ENCODE measurements at places on chromosomes 6 and 20. TPM values are rescaled to one million over a fixed set of nuclear protein-coding genes. Genes with fewer than 3 reads are reported as not detected.

The CFAP206 gene
- not detected for total RNA-seq

The ENPP4 gene
- 11.7 TPM for total RNA-seq

The FAM184A gene
- 5.9 TPM for total RNA-seq

The TRIM10 gene
- not detected for total RNA-seq

DNA sequence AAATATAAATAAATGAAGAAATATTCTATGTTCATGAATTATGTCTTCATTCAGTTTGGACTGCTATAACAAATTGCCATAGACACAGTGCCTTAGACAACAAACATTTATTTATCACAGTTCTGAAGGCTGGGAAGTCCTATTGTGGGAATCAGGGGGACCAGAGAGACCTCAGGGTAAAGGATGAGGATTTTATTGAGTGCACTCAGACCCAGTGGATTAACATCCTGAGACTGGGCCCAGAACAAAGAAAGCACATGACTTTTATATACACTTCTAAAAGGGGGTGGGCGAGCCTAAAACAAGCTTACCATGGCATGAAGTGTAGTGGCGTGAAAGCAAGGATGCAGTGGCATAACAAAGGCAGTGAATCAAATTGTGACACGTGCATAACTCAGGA is 26.9 kb upstream of the CBLN4 start:
- no peak for DNase-seq

- DNase-seq, result no peak
Measured at GRCh38 chr20:46893877-46894578, 615 bp upstream of the EYA2 start.

DNA sequence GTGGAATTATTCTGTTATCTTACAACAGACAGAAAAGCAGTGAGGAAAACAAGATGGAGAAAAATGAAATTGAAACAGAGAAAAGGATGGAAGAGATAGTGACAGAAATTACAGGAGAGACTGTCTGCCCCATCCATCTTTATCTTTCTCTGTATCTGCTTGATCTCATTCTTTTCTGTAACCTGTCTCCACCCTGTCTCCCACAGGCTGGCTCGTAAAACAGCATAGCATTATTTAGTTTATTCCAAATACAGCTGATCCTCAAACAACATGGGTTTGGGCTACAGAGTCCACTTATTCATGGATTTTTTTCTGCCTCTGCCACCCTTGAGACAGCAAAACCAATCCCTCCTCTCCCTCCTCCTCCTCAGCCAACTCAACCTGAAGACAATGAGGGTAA is 482.3 kb upstream of the JARID2 start:
- no peak for DNase-seq

DNA sequence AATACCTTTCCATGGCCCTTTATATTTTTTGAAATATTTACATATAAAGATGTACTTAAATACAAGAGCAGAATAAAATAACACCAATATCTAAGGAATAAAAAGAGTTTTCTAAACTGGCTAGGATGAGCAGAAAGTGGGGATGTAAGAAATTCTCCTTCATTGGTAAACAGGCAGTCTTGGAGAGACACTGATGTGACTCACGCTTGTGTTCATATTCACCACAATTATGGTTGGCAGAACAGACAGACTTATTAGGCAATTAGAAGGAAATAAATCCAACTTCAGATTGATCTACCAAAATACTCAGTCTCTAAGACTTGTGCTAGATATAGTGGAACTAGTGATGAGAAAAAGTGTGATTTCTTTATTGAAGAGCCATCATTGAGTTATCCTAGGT is 463.7 kb downstream of the CDC5L start:
- DNase-seq, result no peak

GRCh38 chr20:4171538-4172116 is 156.3 kb upstream of the RNF24 start:
- DNase-seq, result no peak

DNA sequence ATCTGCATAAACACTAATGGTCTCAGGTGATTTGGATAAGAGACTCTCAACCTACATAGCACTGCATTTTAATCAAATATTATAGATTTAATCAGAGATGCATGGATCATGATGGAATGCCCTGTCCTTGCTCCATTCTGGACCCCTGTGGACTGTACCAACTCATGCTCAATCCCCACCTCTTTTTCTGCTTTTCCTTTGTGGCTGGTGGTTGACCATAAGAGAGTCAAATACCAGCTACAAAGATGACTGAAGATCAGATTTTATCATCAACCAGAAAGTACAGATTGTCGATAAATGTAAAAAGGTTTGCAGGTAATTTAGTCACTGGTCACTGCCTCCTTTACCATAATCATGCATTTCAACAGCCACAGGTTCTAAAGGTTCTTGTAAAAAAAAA is 116.2 kb downstream of the ME1 start:
- DNase-seq, result no peak

- no peak for DNase-seq
Measured at GRCh38 chr6:20024978-20025377, 187.3 kb downstream of the MBOAT1 start.

DNA sequence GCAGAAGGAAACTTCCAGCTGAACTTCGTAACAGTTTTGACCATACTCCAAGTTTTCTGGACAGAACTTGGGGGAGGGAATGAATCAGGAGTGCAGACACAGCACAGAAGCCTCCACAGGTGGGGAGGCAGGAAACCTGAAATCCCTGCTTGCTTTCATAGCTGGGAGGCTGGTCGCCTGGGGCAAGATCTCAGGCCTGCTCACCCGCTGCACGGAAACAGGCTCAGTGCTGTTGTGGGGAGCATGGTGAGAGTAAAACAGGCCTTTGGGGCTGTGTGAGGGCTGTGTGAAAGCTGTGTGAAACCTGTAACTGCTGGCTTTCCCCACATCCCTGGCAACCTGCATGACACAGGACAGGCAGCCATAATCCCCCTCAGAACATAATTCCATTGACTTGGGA is 85.2 kb upstream of the UFL1 start:
- no peak for DNase-seq

- no peak for DNase-seq
Measured at GRCh38 chr6:124792386-124792785, 169.9 kb upstream of the RNF217 start.

- no peak for DNase-seq
Measured at GRCh38 chr6:136306466-136306865, 16.8 kb upstream of the BCLAF1 start.

DNA sequence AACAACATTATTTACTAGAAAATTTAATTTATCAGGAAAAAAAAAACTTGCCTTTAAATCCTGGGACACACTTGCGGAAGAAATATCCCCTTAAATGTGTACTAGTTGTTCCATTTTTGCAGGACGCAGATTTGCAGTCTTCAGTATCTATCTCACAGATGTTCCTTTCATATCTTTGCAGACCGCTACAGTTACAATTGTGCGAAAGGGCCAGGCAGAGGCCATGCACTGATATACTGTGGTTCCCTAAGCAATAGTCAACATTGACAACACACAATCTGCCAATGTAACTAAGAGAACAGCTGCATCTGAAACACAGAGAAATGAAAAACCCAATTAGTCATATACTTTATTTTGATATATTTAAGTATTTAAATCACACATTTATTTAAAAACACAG is 411.2 kb downstream of the EYS start:
- no peak for DNase-seq

DNA sequence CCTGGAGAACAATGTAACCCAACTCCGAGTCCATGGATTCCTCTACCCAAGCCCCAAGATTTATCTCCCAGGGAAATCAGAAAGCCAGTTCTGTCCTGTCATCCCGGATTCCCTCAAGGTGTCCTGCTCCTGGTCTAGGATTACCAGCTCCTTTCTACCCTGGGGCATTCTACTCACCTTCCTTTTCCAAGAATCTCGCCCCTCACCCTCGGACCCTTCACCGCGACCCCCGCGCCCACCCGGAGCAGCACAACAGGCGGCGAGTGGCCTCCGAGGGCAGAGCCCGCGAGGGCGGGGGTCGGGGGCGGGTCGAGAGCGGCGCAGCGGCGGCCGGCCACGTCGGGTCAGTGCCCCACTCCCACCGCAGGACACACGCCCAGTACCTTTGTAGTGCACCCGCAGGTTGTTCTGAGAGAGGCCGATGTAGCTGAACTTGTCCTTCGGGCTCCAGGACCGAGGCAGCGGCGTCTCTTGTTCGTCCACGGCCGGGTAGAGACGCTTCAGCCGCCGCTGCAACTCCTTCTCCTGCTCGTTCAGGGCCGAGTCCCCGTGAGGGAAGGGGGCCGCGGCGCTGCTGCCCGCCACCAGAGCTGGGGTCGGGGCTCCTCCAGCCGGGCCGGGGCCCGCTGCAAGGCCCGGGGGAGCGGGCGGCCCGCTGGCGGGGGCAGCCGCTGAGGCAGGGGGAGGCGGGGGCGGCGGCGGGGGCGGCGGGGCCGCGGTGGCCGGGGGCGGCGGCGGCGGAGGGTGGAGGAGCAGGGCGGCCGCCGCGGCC is 897 bp downstream of the RANBP9 start:
- peak; percentile 85 for DNase-seq

All from posterior vena cava (tissue), 2 donors.